SHP77 (cell line): ENCODE measurements at places on chromosomes 12 and 14.
A peak's percentile ranks its signal among the peaks of the same experiment; 100 is the strongest.

DNA sequence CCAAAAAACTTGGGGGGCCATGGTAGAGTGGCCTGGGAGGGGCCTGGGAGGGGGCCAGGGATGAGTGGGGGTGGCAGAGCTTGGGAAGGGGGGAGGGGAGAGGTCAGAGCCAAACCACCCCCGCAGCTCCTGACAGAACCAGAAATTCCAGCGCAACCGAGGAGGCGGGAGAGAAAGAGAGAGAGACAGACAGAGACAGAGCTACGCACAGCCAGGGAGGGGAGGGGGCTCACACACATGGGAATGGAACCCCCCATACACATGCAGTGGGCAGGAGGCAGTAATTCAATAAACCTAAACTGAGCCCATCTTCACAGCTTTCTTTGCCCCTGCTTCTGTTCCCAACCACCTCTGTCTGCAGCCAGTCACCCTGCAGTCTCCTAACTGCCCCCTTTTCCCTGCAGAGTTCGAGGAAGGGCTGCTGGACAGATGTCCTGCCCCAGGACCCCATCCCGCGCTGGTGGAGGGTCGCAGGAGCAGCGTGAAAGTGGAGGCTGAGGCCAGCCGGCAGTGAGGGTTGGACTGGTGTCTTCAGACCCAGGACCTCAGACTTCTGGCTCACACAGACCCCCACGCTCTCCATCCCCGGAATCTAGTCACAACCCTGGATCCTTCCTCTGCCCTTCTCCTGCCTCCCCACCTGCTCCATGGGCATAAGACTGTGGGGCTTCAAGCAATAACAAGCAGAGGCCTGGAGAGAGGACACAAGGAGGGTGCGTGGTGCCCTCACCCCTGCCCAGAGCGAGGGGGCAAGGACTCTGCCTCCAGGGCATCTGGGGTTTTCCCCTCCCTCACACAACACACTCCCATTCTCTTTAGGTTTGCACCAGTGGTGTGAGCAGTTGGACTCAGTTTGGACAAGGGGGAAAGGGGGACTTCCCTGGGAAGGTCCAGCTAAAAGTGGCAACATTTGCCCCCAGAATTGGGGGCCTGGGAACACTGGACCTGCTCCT is 5.6 kb downstream of the NAB2 start:
- DNase-seq: no peak

- DNase-seq: peak; percentile 44
Observed at GRCh38 chr12:121579190-121579791, 1.5 kb downstream of the KDM2B start.

GRCh38 chr12:2029851-2030250 is 22.9 kb upstream of the CACNA1C start:
- DNase-seq: no peak

- DNase-seq: no peak
Observed at GRCh38 chr14:90805662-90806540, 10.3 kb downstream of the TTC7B start.

GRCh38 chr14:51605575-51605974 is 46.1 kb upstream of the FRMD6 start:
- DNase-seq: no peak

DNA sequence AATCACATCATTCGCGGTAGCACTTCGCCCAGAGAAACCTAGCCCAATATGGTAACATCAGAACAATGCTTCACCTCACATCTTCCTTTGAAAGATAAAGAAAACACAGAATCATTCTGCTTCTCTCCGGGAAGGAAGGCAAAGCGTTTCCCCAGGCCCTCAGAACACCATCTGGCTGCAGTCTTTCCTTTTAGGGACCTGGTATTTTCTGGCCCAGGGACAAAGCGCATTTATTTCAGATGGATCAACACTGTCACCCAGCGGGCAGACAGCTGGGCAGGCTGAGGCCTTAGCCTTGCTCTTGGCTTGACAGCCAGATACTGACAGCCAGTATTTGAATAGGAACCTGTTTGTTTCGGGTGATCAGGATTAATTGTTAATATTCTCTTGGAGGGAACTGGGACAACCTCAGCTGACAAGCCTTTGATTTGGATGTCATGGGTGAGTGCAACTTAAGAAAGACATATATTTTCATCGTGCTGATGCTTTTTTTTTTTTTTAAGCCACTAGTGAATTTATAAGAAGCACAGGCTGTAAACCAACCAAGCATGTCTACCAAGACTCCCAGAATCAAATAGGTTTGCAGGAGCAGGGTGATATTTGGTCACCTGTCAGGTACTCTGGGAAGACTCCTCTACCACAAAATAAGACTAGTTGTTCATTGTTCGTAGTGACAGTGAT is 118.9 kb downstream of the VEZT start:
- DNase-seq: peak; percentile 84

- DNase-seq: no peak
Observed at GRCh38 chr12:131732996-131733615, 22.2 kb downstream of the SFSWAP start.

DNA sequence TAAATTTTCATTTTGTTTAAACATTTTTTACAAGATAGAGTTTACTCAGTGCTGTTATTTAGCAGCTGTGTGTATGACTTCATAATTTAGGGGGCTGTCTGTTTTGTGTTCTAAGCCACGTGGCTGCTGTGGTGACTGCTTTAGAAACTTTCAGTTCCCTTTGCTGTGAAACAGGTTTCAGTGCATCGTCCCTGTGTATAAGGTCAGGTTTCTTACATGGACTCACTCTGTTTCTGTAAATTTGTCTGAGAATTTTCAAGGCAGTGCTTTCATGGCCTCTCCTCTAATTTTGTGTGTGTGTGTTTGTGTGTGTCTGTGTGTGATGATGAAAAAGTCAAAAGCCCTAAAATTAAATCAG is 32.4 kb downstream of the BICD1 start:
- no peak for DNase-seq

GRCh38 chr12:9707864-9708808 is 24.8 kb downstream of the CLECL1 start:
- peak; percentile 1 for DNase-seq

DNA sequence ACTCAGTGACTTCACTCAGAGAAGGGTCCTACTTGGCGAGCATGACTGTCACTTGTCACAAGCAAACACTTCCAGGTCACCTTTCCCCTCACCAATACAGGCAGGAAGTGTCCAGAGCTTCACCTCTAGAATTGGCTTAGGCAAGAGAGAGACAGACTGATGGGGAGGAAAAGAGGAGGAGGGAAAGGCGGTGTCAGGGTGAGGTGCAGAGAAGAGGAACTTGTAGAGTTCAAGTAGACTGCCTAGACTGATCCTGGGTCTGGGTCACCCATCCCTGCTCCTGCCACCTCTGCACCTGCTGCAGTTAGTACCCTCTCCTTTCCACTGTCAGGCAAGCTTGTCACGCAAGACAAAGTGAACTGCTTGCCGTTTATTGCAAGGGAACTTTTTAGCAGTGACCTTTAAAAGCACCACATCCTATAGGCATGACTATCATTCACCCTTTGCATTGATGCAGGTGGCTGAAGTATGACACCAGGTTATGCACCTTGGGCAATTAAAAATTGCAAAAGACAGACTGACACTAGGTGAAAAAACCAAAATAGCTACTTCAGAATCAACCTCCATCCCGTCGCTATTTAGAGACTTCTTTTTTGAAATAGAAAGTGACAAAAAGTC is 292.4 kb downstream of the SYT1 start:
- DNase-seq: no peak

DNA sequence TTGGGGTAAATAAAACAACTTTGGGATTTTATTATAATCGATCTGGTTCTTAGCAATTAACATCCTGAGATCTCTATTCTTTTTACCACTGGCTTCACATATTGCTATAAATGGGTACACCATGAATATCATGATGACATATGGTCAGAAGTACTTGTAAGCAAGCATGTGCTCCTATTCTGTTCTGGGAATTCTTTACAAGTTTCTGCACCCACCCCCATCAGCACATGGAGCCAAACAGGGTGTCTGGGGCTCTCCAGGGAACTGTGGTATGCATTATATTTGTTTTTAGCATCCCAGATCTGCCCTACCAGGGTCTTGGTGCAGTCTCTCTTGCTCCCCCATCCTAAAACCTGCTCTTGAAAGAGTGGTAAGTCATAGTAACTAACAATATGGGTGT is 31.3 kb downstream of the DMAC2L start:
- DNase-seq: no peak

DNA sequence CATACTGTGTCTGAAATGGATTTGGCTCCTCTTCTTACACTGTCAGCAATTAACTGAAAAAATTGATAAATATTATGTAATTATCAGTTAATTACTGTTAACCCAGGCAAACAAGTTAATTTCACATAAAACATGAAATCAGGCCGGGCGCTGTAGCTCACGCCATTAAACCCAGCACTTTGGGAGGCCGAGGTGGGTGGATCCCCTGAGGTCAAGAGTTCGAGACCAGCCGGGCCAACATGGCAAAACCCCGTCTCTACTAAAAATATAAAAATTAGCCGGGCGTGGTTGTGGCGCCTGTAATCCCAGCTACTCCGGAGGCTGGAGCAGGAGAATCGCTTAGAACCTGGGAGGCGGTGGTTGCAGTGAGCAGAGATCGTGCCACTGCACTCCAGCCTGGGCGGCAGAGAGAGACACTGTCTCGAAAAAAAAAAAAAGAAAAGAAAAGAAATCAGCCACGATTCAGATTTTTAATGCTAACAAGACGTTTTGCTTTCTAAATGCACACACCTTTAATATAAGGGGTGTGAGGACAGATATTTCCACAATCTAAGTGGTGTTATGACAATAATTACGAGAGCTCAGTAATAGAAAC is 473 bp upstream of the TMEM19 start:
- no peak for DNase-seq

DNA sequence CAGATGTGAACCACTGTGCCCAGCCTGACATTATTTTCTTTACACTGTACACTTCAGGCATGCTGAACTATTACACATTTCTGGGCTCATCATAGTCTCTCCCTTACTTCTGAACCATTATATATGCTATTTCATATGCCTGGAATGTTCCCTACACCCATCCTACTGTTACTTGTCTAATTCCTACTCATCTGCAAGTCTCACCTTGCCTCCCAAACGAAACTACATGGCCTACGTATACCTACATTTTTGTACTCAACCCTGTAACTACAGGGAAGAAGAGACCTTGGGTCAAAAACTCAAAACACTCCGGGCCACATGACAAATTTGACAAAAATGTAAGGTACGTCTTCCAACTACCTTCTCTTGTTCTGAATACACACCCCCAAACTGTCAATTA is 9.5 kb upstream of the EEA1 start:
- no peak for DNase-seq

GRCh38 chr12:15481846-15482245 is 159.5 kb downstream of the PTPRO start:
- no peak for DNase-seq

DNA sequence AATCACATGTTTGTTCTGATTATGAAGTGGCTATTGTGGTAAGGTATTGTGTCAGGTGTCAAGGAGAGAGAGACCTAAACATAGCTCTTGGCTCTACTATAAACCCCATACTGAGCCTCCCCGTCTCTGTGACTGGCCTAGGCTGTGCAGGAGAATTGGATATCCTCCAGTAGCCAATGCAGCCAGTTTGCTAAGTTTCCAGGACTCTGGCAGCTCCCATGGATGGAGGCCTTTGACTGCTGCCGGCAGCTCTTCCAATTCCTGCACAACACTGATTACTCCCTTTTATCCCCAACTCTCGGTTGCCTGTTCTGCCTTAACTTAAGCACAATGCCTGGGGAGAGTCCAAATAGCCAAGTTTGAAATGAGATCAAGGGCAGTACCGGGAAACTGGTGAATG is 59.3 kb downstream of the ABCC9 start:
- no peak for DNase-seq

GRCh38 chr12:56031987-56032386 is 9.7 kb upstream of the RPS26 start:
- no peak for DNase-seq

DNA sequence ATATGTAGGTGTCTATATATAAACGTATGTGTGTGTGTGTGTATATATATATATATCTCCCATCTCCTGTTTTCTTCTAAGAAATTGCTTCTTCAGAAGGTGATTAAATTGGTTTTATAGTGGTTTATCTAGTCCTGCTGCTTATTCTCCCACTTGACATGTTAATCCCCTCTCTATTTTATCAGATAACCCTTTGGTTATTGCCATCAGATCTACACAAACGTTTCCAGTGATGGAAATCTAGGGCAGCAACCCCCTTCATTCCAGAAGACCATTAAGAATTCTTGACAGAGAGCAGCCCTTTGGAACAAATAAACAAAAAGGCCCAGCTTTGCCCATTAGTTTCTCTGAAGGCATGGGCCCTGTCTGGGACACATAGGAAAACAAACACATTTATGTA is 34.2 kb upstream of the YARS2 start:
- DNase-seq: no peak

GRCh38 chr12:106747973-106748436 is 26.5 kb upstream of the RIC8B start:
- DNase-seq: no peak

DNA sequence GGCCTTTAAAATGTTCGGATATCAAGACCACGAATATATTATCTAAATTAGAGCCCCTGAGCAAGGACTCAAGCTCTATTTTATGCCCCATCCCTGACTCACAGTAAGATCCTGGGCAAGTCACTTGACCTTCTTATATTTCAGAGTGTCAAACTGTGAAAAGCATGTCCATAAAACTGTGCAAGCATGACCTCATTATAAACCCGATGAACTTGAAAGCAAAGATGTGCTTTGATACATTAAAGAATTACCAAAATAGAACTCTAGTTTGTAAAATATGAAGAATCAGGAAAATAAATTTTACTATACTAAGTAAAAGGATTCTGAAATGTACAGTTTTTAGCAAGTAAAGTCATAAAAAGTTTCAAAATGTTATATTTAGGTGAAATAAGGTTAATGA is 2.9 kb upstream of the CALM1 start:
- DNase-seq: no peak

GRCh38 chr12:118035190-118036041 is 18.9 kb downstream of the RFC5 start:
- DNase-seq: peak; percentile 27

DNA sequence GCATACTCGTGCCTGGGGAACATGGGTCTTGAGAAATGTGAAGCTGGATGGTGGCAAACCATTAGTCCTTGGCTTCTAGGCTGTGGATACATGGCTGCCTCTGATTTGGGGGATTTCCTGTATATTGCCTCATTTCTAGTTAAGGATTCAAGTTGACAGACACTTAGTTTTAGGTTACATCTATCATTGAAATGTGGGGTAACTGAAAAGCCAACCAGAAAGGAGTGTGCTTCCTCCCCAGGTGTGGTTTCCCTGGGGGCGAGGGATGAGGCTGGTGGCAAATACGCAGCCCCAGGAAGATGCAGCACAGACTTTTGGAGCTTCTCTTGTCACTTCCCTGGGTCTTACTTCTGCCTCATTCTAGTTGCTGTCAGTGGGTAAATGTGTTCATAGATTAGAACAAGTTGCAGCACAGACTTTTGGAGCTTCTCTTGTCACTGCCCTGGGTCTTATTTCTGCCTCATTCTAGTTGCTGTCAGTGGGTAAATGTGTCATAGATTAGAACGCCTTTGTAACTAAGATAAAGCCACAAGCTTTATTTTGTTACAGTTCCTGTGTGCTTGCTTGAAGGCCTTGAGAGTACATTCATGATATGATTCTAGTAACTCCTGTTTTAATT is 85.1 kb downstream of the BORCS5 start:
- no peak for DNase-seq
